ENCODE measurements at places on chromosomes 5 and 9.

DNA sequence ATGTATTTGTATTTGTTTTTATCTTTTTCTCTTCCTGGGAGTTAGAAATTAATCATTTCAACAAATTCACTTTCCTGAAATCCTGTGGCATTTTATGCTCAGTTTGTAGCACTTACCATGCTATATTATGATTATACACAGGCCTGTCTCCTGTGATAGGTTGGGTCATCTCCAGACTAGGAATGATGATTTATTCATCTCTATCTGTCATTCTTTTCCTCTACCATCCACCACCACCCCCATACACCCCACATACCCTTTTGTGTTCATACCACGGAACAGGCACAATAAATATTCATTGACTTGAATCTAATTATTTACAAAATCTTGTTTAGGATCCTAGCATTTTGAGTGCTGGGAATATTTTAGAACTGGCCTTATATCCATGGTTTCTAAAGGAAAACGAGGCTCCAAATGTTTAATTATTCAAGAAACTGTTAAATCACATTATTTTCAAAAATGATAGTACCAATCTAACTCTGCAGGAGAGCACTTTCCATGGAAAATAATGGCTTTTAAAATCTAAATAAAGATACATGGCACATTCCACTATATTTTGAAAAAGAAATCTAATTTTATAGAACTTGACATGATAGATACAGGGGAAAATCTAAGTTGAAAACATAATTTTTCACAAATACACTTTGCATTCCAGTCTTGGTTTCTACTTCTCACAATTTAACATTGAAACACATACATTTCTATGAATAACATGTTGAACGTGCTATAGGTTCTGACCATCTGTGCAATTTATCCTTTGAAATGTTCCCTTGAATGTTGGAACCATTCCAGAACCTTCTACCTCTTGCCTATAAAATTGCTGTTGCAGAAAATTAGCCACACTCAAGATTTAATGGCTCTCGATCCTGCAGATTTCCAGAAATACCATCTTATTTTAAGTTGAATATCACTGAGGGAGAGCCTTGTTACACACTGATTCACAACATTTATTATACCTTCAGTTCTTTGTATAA lies 89.3 kb downstream of the STARD4 start:
- no peak for DNase-seq

GRCh38 chr9:115944166-115944948 lies 209.2 kb upstream of the PAPPA start:
- peak; percentile 9 for DNase-seq

- no peak for DNase-seq
Observed at GRCh38 chr5:160479926-160480325, 58.3 kb downstream of the PTTG1 start.

DNA sequence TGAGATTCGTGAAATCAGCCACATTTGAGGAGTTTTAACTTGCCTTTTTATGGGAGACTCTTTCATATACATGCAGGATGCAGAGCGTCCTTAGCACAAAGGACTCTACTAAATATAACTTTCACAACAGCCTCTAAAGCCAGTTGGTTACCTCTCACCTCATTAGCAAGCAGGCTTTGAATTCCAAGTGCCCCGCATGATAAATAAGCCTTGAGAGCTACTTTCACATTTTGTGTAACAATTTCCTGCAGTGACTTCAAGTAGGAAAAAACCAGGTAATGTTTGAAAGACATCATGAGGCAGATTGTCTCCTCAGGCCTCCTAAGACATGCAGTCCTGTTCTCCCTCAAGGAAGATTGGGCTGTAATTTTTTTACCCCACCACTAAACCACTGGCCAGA lies 50.5 kb downstream of the RALGPS1 start:
- no peak for DNase-seq

DNA sequence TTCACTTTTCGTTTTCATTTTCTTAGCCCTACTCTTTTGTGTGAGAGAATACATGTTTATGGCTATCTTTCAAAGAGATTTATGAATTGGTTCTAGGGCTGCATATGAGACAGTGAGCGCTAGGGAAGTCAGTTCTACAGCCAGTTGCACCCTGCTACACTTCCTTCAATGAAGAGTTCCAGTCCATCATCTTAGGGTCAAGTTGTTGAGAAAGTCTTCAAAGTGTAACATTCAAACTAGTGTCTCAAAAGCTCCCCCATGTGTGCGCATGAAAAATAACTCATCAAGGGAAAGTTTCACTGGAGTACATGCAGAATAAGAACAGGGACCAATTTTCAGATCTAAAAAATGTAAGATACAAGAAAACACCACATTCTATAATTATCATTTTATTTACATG lies 317.2 kb downstream of the DEPDC1B start:
- no peak for DNase-seq

GRCh38 chr9:125914411-125914810 lies 167.2 kb downstream of the PBX3 start:
- DNase-seq = no peak

GRCh38 chr9:79776581-79776980 lies 204.8 kb downstream of the TLE4 start:
- no peak for DNase-seq

- DNase-seq = no peak
Observed at GRCh38 chr5:132557478-132558172, 848 bp downstream of the RAD50 start.

DNA sequence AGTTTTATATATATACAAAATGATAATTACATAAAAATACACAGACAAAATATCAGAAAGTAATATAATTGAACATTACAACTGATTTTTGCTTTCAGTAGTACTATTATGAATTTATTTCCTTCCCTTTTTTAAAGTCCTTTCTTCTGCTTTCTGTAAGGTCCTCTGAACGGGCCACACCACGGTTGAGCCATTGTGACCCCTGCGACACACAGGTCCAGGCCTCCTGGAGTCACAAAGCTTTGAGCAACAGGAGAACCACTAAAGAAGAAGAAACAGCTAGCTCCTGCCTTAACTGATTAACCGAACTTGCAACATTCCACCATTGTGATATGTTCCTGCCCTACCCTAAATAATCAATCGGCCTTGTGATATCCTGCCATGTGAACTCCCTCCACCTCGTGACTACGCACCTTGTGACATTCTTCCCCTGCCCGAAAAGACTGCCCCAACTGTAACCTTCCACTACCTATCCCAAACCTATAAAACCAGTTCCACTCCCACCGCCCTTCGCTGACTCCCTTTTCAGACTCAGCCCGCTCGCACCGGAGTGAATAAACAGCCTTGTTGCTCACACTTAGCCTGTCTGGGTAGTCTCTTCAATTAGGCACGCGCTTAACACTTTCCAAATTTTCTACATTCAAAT lies 375.0 kb upstream of the RFX3 start:
- no peak for DNase-seq

- no peak for DNase-seq
Observed at GRCh38 chr5:162497455-162497854, 429.9 kb downstream of the GABRG2 start.

GRCh38 chr5:2744485-2744884 lies 7.0 kb downstream of the IRX2 start:
- no peak for DNase-seq

DNA sequence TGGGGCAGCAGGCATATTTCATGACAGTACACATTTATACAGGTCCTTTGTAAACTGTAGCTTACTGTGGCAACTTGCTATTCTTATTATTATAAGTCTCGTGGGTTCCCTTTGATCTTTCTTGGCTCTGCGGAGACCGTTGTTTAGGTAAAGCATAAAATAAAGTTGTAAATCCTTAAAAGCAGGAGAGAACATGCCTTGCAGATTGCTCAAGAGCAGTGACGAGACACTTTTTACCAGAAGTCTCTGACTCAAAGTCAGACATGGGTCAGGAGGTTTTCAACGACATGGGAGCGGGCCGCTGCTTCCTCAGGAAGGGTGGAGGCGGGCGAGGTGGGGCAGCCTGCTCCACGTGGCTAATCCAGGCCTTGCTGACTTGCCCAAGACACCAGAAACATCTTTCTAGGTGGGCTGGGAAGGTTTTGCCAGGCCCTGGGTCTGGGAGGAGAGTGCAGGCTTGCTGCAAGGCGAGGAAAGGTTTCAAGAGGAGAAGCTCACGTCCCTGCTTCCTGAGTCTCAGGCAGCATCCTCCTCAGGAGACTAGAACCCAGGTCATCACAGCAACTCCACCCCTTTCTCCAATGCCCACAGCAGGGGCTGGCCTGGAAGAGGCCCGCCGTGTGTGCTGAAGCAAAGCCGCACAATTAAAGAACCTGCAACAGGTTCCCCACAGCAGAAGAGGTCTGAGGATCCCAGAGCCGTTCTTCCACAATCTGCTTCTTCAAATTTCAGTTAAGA lies 6.5 kb downstream of the TBC1D2 start:
- no peak for DNase-seq

DNA sequence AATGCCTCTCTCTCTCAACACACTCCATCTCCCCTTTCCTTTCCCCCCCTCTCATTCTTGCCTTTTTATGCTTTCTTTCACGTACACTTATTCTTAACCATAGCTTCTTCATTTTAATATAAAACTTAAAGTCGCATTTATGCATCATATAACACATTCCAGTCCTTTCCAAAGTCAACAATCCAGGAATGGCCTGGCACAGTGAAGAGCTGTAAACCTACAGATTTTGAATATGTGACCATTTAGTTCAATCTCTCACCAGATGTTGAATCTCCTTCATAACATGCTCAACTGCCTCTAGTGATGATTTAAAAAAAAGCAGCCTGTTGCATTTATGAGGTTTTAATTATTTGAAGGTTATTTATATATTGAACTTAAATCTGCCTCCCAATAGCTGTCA lies 186.2 kb upstream of the GRAMD2B start:
- no peak for DNase-seq

DNA sequence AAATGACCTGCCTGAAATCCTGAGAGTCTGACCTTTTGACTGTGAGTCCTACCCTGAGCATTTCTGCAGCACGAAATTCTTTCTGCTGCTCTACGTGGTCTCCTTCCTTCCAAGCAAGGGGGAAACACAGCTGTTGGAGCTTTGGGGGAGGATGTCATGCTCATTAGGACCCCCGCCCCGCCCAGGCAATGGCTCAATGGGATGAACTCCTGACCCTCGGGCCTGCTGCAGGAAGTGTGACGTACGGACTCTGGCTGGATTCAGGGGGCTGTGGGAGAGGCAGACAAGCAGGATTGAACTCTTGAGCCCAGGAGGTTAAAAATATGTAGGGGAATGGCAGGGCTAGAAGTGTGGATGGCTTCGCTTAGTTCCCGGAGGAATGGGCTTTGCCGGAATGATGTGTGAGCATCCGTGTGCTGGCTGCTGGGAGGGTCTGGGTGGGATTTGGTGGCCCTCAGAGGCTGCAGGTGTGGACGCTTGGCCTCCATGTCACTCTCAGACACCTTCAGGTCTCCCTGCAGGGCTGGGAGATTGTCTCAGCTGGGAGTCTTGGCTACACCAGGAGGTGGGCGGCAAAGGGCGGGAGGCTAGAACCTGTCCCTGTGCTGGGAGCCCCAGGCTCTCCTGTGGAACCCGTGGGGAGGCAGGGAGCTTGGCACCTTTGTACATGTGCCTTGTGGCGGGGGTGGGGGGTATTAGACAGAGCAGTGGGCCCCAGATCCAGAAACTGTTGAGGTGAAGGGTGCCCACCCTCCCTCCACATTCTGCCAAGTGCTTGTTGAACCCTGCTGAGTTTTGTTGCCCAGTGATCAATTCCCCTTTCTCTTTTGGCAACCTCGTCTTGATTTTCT lies 26.3 kb downstream of the STC2 start:
- no peak for DNase-seq

GRCh38 chr5:177405805-177406204 lies 3.6 kb downstream of the F12 start:
- DNase-seq = no peak
